ENCODE measurements at places on chromosomes 16 and 17.

- DNase-seq = no peak
Measured at GRCh38 chr16:84794186-84794585, 25.6 kb upstream of the CRISPLD2 start.

DNA sequence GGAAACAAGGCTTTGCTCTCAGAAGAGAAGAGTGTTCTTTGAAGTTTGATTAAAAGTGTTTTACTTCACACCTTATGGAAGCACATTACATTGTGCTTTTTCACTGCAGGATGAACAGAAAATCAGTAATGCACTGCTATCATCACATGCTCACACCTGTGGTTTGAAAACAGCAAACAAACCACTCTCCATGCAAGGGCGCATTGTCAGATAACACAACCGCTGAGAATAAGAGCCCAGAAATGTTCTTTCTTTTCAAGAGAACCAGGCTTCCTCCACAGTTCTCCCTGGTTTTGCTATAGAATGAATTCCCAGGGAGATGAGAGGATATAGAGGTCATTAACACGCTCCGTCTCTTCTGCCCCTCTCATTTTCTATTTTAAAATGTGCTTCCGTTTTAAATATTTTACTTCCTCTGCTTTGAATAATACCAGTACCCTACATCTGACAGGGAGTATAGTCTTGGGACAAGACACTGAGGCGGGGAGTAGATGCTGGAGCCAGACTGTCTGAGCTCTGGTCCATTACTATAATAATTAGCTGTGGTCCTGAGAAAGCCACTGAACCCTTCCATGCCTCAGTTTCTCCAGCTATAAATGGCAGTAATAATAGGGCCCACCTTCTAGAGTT, 71.6 kb downstream of the CDK5R1 start:
- no peak for DNase-seq

DNA sequence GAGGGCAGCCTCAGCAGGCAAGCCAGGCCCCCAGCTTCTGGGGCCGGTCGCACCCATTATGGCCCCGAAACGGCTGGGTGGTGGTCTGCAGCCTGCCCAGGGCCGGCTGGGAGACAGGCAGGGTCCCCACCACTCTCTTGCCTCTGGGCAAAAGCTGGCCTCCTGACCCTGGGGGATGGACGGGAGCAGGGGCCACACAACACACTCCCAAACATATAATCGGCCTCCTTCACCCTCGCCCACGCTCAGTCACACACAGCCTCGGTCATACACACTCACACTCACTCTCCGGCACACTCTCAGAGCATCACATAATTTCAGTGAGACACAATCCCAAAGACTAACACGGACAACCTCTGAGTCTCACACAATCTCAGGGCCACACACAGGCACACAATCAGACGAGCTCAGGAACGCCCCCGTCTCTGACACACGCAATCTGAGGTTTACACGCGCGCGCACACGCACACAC, 589 bp downstream of the PEMT start:
- DNase-seq = no peak

GRCh38 chr17:82351713-82352488, 7.1 kb upstream of the TEX19 start:
- no peak for DNase-seq

DNA sequence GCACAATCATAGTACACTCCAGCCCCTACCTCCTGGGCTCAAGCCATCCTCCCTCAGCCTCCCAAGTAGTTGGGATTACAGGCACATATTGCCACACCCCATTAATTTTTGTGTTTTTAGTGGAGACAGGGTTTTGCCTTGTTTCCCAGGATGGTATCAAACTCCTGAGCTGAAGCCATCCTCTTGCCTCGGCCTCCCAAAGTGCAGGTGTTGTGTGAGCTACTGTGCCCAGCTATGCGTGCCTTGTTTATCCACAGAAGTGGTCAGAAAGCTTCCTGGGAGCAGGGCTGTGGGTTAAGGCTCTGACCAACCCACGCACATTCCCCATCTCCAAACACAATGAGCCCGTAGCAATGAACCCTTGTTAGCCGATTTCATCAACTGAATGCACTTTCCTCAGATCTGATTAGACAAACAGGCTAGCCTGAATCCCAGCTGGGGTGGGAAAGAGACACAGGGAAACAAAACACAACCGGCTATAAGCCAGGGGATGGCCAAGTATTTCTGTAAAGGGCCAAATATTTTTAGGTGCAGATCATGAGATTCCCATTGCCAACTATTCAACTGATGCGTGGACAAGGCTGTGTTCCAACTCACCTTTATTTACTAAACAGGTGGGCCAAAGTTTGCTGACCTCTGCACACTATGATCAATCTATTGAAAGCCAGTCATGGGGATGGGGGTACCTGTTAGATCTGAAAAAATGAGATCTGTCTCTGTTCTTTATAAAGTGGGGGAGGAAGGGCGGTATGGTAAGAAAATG, 193.6 kb downstream of the CPPED1 start:
- no peak for DNase-seq

GRCh38 chr17:40341808-40342503, 22.6 kb downstream of the GJD3 start:
- no peak for DNase-seq

- DNase-seq = no peak
Measured at GRCh38 chr16:10045291-10045775, 136.9 kb downstream of the GRIN2A start.

- no peak for DNase-seq
Measured at GRCh38 chr17:78046923-78047322, 81.6 kb downstream of the TMC6 start.

GRCh38 chr16:20326321-20326720, 992 bp downstream of the GP2 start:
- DNase-seq = no peak

- no peak for DNase-seq
Measured at GRCh38 chr17:39740357-39741111, 2.8 kb downstream of the GRB7 start.

- DNase-seq = peak; percentile 74
Measured at GRCh38 chr17:80959330-80960036, 32.2 kb upstream of the CHMP6 start.

DNA sequence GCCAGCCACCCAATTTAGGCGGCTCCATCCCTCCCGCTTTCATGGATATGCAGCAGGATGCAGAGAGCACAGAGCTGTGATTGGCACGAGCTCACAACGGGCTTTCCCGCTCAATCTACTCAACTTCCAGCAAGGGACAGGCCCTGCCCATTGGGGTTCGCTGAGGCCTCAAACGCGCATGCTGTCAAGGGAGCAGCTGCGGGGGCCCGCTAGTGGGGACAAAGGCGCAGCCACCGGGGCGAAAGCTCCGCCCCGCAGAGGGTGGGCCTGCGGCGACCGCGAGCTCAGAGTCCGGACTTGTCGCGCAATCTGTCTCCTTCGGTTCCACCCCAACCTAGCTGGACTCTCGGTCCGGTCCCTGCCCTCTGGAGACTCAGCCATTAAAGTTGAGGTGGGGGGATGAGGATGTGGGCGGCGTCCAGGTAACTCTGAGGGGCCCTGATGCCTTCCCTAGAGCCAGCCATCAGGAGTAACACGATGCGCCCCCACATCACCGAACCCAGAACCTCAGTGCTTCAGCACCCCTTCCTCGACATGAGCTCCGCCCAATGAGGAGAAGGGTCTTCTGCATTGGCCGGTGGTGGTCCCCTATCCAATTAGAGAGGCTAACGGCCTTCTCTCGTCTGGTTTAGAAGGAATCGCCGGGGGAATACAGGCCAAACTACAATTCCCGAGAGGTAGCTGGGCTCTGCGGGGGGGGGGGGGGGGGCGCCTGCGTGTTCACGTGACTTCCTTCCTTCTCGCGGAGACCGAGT, 489 bp upstream of the NFATC3 start:
- no peak for DNase-seq

DNA sequence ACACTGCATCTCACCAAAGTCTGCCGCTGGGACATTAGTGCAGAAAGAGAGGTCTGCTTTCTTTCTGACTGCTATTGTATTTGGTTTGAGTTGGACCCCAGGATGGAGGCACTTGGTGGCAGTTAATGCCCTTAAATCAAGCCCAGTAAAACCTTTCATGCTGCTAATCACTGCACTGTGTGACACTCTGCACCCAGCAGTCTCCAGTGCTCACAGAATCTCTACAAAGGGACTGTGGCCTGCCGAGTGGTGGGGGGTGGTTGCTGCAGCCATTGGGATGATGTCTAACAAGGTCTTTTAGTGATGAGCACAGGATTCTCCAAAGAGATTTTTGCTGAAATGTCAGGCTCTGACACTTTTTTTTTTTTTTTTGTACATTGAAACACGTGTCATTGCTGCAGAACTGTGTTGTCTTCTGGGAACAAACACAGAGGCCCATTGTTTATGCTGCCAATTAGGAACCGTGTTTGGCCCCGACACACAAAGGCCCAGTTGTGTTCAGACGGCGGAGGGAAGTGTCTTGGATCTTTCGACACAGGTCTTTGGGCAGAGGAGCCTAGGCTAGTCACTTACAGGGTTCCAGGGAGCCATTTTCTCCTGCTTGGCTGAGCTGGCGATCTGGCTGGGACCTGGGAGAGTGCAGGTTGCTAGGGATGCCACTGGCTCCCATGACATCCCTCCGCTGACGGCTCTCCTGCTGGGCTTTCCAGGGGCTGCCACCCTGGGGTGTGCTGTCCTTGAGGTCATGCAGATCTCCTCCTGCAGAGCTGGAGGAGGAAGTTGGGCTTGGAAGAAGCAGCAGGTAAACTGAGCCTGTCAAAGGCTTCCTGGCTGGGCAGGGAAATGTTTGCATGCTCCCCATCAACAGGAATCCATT, 16.2 kb upstream of the TNRC6C start:
- DNase-seq = no peak

DNA sequence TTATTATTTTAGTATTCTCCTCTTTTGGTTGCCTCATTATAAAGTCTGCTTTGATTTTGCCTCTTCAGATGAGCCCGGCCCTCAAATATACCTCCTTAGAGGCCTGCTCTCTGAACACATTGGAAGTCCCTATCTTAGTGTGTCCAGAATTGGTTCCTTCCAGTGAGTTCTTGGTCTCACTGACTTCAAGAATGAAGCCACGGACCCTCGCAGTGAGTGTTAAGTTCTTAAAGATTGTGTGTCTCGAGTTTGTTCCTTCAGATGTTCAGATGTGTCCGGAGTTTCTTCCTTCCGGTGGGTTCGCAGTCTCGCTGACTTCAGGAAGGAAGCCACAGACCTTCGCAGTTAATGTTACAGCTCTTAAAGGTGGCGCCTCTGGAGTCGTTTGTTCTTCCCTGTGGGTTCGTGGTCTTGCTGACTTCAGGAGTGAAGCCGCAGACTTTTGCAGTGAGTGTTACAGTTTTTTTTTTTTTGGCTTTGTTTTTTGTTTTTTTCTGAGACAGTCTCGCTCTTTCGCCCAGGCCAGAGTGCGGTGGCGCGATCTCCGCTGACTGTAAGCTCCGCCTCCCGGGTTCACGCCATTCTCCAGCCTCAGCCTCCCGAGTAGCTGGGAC, 45.8 kb upstream of the NOS2 start:
- no peak for DNase-seq

GRCh38 chr16:57479205-57479975, 6.9 kb downstream of the DOK4 start:
- no peak for DNase-seq

GRCh38 chr17:66952031-66952524, 12.4 kb upstream of the CACNG4 start:
- peak; percentile 82 for DNase-seq

GRCh38 chr17:79942591-79943346, 92.9 kb downstream of the TBC1D16 start:
- no peak for DNase-seq

GRCh38 chr17:50181591-50182560, 16.1 kb downstream of the SGCA start:
- DNase-seq = no peak

DNA sequence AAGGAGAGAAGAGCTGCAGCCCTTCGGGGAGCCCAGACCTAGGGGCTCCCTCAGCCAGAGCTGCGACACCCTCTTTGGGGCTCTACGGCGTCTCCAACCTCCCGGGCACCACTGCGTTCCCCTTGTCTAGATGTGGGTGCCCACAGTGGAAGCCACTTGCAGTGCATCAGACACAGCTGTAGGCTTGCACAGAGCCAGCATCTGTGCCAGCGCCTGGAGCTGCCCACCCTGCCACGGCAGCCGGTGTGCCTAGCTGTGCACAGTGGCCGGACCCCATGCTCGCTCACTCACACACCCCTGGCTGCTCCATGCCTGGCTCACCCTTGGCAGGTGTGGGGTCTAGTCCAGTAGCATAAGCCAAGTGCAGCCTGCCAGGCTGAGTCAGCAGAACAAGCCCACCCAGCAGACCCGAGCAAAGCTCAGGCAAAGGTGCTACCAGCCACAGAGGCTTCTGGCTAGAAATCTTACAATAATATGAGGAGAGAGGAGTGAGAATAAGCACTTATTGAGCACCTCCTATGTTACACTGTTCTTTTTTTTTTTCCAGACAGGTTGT, 12.9 kb upstream of the KDM8 start:
- DNase-seq = no peak

GRCh38 chr16:85832570-85833218, 33.2 kb downstream of the COX4I1 start:
- DNase-seq = no peak

DNA sequence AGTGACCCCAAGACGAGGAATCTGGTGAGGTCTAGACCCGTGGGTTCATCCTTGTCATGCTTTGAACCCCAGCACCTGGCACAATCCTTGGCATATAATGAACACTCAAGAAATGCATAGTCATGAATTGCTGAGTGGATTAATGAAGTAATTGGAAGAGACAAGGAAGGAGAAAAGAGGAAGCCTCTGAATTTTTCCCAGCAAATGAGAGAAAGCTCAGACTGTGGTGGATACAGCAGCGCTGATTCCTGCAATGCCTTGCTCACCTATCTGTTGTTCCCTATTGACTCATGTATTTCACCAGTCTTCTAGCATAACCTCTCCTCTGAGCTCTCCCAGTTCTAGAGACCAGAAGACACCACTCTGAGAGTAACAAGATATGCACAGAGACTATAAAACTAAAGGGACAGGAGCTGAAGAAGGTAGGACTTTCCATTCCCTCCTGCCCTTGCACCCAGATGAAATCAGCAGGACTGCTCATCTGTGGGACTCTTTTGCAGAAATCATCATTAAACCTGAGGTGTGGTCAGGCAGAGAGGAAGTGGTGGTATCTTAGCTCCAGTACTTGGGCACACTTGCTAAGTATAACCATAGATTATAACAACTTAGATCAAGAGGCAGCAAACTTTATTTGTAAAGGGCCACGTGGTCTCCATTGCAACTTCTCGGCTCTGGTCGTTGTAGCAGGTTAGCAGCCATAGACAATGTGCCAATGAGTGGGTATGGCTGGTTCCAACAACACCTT, 102.8 kb downstream of the MAF start:
- no peak for DNase-seq

Data from GM04503 (cell line).